Erythroblast (primary cell): ENCODE measurements at places on chromosomes 7 and 10.
A peak's percentile ranks its signal among the peaks of the same experiment; 100 is the strongest.

- peak; percentile 65 for DNase-seq
Measured at GRCh38 chr10:35089611-35090161, 455 bp downstream of the CUL2 start.

DNA sequence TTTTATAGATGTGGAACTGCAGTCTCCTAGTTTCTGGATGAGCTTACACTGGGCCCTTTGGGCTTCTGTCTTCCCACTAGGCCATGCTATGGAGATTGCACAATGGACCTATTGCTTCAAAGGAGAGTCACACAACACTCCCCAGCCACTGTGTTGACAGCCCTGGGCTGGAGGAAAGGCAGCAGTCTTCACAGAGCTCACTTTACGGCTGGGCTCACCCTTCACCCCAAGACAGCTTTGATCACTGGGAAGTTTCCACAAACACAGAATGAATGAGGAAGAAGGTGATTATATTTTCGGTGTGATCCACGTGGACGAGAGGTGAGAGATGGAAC, 92.7 kb upstream of the GDF10 start:
- no peak for DNase-seq

DNA sequence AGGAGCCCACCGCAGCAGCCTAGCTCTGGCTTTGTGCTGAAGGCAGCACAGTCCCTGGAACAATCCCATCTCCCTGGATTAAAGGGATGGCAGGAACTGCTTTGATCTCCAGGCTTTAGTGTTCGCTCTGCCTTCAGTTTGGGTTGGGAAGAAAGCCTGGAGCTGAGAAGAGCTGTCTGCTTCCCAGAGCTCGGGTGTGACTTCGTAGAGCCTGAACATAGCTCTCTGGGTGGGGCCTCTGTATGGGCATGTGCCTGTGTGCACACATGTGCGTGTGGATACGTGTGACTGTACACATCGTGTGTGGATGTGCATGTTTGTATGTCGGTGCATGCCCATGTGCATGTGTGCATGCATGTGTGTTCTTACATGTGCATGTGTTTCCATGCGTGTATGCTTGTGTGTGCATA, 8.7 kb downstream of the ADCY1 start:
- no peak for DNase-seq

DNA sequence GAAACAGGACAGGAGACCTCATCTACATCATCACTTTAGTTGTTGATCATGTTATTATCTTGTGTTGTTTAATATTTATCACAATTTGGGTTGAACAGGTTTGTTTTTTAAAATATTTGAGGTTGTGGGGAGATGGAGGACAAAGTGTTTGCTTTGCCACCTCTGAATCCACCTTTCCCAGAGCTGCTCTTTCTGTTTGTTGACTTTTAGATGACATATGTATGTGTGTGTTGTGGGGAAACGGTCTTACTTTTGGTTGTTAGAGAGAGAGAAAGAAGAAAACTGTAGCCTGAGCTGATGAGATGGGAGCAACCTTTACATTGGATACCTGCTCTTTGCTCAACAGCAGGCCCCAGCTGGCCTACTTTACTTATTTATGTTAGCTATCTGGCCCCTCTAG, 19.0 kb upstream of the SLC16A12 start:
- DNase-seq: no peak

- peak; percentile 81 for DNase-seq
Measured at GRCh38 chr7:113710310-113711096, 208.3 kb downstream of the PPP1R3A start.

GRCh38 chr10:88291289-88292184, 291.6 kb downstream of the RNLS start:
- no peak for DNase-seq

- DNase-seq: no peak
Measured at GRCh38 chr7:113084496-113085172, 2.0 kb downstream of the GPR85 start.

DNA sequence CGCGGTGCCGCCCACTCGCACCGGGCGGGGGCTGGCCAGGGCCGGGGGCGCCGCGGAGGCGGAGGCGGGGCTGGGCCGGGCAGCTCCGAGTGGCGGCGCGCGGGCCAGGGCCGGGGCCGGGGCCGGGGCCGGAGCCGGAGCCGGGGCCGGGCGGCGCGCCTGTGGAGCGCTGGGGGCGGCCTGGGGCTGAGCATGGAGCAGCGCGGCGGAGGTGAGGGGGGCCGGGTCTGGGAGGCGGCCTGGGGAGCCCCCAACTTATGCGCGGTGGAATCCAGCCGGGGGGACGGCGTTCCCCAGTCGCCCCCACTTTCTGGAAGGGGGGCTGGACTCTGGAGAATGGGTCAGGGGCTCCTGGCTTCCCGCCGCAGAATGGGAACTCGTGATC, at the start of gene LZTS2:
TSS of gene LZTS2 (plus strand) at position 67 of the 385 bp plus-strand sequence. CDS start 2,731 bp downstream, outside the sequence.
- no peak for DNase-seq

DNA sequence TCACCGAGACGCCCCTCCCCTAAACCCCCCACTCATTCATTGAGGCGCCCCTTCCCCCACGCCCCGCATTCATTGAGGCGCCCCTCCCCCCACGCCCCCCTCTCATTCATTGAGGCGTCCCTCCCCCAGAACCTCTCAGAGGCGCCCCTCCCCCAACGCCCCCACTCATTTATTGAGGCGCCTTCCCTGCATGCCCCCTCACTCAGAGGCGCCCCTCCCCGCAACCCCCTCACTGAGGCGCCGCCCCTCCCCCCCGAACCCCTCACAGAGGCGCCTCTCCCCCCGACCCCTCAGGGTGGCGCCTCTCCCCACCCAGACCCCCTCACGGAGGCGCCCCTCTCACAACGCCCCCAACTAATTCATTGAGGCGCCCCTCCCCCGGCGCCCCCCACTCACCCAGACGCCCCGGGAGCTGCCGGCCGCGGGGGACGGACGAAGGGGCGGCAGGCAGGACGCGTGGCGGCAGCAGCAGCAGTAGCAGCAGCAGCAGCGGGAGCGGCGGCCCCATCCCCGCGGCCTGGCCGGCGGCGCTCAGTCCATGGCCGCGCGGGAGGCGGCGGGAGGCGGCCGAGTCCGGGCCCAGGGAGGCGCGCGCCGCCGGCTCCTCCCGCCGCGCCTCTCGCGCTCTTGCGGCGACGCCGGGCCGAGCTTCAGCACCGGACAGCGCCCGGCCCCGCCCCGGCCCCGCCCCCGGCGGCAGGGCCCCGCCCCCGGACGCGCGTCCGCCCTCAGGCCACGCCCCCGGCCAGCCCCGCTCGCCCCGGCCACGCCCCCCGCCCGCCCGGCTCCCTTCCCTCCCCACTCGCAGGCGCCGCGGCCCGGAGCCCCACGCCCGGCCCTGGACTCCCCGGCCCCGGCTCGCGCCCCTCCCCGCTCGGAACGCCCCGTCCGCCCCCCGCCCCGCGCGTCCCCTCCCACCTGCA, at the start of gene PTPRN2:
TSS of gene PTPRN2 (minus strand) at position 662 of the 923 bp plus-strand sequence.
- peak; percentile 79 for DNase-seq

GRCh38 chr7:116242759-116243158, 32.4 kb downstream of the TES start:
- DNase-seq: no peak

GRCh38 chr10:100289641-100290040, 3.2 kb upstream of the BLOC1S2 start:
- peak; percentile 78 for DNase-seq

DNA sequence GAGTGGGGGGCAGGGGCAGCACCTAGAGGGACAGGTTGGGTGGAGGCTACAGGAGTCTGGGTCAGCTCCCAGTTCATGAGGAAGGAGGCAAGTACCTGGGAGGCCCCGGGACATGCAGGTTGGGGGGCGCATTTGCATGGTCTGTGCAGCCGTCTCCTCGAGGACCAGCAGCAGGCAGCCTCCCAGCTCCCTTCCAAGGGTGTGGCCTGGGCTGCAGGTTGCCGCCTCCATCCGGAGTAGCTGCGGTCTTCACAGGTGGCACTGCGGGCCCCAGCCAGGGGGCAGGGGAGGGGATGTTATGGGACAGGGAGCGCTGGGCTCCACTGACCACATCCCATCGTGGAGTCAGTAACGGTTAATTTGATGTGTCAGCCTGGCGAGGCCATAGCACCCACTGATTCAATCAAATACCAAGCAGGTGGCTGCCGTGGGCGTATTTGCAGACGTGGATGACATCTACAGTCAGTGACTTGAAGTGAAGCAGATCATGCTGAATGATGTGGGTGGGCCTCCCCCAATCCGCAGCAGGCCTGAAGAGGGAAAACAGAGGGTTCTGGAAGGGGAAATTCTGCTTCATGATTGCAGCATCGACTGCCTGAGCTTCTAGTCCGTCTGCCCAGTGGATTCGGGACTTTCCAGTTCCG, 81.6 kb downstream of the PRKAG2 start:
- DNase-seq: no peak

- DNase-seq: no peak
Measured at GRCh38 chr10:96978621-96979154, 146.6 kb downstream of the LCOR start.

DNA sequence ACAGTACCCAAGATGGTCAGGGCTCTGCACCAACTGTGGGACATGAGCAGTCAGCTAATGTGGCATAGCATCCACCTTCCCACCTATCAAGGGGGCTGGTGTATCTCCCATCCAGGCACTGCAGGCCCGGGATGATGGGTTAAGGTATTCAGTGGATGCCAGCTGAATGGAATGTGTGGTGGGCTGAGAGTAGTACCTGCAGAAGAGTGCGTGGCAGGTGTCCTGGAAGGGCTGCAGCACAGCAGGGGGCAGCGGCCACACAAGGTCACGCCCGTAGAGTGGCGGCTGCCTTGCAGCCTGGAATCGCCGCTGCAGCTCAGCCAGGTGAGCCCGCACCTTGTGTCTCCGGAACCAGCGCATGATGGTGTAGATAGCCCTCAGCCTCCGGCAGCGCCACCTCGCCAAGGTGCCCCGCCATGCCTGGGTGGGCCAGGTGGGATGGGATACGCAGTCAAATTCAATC, 13.3 kb downstream of the MYO1G start:
- no peak for DNase-seq

GRCh38 chr10:82529062-82529461, 654.1 kb downstream of the NRG3 start:
- no peak for DNase-seq

- DNase-seq: no peak
Measured at GRCh38 chr7:15113752-15114151, 211.2 kb upstream of the DGKB start.

DNA sequence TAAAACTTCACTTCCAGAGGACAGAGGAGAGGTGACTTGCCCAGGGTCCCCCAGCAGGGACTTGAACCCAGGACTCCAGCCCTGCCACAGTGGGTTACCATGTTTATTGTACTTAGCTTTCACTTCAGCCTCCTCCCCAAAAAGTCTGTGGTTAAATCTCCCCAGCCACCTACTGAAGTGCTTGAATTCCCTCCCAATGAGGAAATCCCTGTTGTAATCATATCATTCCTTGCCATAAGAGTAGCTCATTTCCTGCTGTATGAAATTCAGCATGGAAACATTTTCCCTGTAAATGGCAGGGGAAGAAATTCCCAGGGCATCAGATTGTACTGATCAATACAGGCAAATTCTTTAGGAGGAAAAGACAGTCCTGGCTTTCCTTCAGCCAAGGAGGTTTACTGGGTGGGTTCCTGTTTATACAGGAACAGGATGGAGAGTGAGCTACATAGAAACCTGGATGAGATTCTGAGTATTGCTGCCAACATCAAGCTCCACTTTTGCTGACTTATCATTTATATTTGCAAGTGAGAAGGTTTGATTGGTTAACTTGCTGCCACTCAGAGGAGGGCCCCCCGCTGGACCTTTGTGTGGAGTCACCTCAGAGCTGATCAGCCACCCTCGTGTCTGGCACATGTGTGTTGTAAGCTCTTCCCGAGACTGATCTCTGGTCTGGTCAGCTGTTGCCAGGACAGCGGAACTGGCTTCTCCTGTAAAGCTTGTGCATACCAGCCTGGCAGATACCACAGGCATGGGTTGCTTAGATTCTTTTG, 16.4 kb upstream of the PDZD8 start:
- DNase-seq: peak; percentile 12

GRCh38 chr7:149725916-149726315, 47.5 kb downstream of the ZNF467 start:
- no peak for DNase-seq

DNA sequence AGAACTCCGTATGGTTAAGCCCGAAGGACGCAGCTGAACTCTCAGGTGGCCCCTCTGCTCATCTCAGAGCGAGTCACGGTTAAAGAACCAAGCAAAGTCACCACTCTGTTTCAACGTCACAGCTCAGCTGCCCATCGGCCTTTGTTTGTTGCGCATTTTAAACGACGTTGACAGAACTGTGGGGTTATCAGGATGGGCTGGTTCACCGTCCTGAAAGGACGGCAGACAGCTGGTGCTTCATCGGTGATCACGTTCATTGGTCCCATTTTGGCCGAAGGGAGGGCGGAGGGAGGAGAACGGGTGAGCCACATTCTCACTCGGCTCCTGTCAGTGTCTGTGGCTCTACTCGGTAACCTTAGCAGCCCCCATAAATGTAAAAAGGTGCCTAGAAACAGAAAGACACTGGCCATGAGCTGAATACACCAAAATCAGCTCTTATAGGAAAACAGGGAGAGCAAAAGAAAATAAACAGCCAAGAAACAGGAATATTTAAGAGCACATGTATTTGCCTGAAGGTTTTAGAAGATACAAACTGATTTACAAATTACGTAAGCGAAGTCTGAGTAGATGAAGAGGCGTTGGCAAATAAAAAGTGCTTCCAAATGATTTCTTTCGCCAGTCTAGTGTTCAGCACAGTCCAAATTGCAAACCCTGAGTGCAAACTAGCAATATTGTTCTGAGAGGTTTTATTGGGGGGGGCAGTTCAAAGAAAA, 8.4 kb downstream of the PRKAG2 start:
- DNase-seq: no peak

- no peak for DNase-seq
Measured at GRCh38 chr7:67732898-67733297, 736.3 kb downstream of the TYW1 start.

- DNase-seq: no peak
Measured at GRCh38 chr10:58137813-58138212, 129.9 kb downstream of the IPMK start.

DNA sequence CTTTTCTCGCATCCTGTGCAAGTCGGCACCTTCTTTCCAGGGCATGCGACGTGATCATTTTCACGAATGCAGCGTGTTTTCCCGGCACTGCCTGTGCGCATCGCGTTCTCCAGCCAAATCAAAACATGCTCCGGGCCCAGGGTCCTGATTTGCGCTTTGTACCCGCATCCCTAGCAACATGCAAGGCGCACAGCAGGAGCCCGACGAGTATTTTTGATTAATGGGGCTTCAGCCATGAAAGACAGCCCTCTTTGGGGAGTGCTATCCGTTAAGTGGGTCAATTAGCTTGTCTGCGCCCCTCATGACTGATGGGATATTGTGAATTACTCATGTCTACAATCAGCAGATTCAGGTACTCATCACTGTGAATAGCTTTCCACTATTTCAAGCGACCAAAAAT, 243.3 kb upstream of the RNF32 start:
- DNase-seq: no peak

GRCh38 chr7:79244482-79244881, 209.0 kb downstream of the MAGI2 start:
- no peak for DNase-seq

- DNase-seq: no peak
Measured at GRCh38 chr7:135743907-135744731, 4.5 kb downstream of the FAM180A start.
